ENCODE measurements at places on chromosomes 16 and 17.

DNA sequence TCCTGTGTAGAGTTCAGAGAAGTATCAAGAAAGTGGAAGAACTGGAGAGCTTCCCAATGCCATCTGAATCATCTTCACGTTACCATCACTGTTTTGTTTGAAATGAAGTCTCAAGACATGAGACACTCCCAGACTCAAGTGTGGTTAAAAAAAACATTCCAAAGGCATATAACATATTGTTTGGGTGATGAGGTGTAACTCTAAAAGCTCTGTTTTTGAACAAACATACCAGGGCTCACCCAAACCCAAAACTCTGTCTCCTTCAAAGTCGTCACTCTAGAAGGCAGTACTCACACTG is 6.3 kb upstream of the ZCCHC14 start:
- no peak for DNase-seq

DNA sequence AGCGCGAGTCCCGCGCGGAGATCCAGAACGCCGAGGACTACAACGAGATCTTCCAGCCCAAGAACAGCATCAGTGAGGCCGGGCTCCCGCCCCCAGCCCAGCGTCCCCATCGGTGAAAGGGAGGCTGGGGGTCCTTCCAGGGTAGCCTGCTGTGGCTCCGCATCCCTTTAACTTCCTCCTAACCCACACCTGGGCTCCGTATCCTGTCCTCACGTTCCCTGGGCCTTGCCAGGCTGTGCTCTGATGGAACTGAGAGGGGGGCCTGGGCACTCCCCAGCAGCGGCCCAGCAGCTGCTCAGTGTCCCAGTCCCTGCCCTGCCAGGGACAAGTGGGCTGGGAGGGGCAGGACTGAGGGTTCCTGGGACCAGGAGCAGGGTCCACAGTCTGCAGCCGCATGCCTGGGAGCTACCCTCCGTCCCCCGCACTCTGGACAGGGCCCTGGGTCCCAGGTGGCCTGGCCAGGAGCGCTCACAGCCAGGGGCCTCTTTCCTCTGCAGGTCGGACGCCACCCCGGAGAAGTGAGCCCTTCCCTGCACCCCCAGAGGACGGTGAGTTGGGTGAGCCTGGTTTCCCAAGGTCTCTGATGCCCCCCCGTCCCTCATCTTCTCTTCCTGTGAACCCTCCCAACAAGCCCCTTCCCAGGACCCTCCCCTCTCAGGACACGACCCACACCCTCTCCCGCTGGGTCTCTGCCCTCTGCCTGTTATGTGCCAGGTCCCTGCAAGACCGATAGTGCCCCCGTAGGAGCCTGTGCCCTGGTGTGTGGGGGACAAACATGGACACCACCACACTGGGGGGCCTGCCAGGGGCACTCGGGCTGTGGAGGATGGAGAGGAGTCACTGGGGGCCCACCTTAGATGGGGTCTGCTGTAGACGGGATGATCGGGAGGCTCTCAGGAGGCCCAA is 18.1 kb downstream of the KATNB1 start:
- DNase-seq, result no peak

GRCh38 chr16:61936522-61936921 is 99.7 kb downstream of the CDH8 start:
- DNase-seq, result no peak

GRCh38 chr17:54882950-54883349 is 17.7 kb upstream of the TOM1L1 start:
- DNase-seq, result no peak

DNA sequence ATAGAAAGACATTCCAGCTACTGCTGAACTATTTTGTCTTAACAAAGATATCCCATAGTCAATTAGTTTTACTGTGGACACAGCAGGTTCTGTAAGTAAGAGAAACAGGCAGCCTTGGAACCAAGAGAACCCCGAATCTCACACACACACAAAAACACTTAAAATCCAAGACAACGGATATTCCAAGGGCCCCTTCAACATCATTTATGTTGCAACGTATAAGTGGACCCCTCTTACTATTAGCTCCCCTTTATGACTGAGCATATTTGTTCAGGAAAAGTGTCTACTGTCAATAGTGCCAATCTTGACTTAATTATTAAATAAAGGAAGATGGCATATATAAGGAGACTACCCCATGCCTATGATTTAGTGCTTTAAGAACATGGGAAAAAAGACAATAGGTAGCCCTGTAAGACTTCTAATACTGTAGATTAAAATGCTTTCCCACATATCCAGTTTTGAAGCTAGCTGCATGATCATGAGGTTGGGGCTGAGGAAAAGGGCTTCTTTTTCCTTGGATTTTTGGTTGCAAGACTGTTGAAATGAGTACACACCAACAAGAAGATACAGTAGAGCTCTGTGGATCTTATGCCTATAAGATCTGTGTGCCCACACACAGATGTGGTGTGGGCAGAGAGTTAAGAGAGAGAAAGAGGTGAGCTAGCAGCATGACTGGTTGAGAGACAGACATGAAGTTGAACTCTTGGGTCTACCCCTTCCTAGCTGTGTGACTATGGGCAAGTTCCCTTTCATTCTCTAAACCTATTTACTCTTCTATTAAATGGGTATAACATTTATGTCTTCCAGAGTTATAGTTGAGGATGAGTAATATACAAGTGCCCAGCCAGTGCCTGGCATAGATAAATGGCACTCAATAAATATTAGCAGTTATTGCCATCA is 3.0 kb downstream of the MMD start:
- no peak for DNase-seq

DNA sequence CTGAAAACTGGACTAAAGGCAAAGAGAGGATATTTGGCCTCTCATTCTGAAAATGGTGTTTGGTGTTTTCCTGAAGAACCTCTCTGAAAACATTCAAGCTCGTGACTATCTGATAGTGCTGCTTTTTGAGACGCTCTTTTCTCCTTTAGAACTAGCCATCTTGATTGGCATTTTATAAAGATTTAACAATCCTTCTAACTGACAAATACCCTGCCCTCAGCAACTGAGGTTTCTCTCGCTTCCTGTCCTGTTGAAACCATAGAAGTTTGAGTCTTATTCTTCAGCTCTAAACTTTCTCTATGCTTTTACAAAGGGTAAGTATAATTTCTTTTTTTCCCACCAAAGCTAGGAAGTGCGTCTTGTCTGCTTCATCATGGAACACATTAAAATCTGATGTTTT is 13.3 kb downstream of the CNEP1R1 start:
- DNase-seq, result no peak

- DNase-seq, result peak; percentile 90
Observed at GRCh38 chr17:39199820-39200069, 338 bp upstream of the RPL19 start.

- DNase-seq, result no peak
Observed at GRCh38 chr16:19238406-19238805, 47.1 kb upstream of the CLEC19A start.

GRCh38 chr17:1907909-1908698 is 78.3 kb downstream of the RPA1 start:
- DNase-seq, result no peak

DNA sequence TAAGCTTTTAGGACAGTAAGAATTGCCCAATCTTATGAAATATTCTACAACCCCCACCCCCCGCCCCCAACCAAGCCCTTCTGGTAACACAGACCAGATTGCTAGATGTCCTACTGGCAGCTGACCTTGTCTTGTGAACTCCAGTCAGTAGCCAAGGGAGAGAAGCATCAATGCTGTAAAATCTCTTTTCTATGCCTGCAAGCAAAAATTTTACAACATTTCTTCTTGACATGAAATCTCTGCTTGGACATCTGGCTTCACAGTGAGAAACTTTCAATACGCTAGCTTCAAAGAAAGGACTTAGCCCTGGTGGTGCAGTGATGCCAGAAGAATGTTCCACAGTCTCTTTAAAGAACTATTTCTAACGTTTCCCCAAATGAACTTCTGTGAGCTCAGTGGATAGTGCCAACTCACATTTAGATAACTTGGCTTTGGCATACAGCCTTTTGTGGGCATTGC is 169.3 kb upstream of the AXIN2 start:
- no peak for DNase-seq

GRCh38 chr17:72643575-72644216 is 448.8 kb downstream of the SLC39A11 start:
- DNase-seq, result no peak

- DNase-seq, result no peak
Observed at GRCh38 chr16:23333831-23334456, 31.8 kb downstream of the SCNN1B start.

DNA sequence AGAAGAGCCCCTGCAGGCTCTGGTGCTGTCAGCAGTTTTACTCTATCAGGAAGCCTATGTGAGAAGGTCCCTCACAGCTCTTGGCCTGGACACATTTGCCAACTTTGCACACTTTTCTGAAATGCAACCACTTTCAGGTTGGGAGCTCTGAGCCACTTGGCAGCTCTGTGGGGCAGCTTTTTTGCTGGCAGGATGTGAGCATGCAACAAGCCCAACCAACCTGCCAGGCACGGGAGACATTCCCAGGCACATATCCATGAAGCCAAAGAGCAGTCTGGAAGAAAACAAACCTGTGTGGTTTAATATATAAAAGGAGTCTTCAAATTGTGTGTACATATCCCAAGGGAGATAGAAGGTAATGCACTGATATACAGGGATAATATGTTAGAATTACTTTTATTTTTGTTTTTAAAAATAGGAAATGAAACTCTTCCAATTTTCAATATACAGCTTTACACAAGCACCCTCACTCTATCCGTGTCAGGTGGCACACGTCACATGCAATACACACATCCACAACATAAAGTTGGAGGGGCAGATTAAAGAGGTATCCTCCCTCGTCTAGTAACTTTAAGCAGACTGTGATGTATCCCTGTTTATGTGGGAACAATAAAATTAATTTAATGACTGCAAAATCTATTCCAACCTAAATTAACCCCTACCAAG is 57.4 kb upstream of the COX10 start:
- no peak for DNase-seq

GRCh38 chr16:3642397-3643094 is 11.9 kb upstream of the DNASE1 start:
- DNase-seq, result no peak

GRCh38 chr17:51653878-51654277 is 393.5 kb downstream of the UTP18 start:
- DNase-seq, result no peak

- no peak for DNase-seq
Observed at GRCh38 chr16:49588729-49589384, 215.3 kb downstream of the C16orf78 start.

GRCh38 chr16:74455213-74455612 is 33.9 kb upstream of the CLEC18B start:
- DNase-seq, result no peak

DNA sequence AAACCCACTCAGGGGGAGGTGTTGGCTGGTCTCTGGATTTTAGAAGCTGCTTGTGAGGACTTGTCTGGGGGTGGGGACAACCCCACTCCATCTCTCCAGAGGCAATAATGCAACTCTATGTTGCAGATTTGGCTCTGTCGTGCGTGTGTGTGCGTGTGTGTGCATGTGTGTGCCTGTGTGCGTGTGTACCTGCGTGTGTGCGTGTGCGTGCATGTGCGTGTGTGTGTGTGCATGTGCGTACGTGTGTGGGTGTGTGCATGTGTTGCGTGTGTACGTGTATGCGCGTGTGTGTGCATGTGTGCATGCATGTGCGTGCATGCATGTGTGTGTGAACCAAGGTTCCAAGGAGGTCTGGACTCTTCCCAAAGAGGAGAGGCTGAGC is 120.4 kb upstream of the LHX1 start:
- DNase-seq, result no peak

GRCh38 chr17:27514595-27515413 is 58.6 kb downstream of the KSR1 start:
- no peak for DNase-seq

DNA sequence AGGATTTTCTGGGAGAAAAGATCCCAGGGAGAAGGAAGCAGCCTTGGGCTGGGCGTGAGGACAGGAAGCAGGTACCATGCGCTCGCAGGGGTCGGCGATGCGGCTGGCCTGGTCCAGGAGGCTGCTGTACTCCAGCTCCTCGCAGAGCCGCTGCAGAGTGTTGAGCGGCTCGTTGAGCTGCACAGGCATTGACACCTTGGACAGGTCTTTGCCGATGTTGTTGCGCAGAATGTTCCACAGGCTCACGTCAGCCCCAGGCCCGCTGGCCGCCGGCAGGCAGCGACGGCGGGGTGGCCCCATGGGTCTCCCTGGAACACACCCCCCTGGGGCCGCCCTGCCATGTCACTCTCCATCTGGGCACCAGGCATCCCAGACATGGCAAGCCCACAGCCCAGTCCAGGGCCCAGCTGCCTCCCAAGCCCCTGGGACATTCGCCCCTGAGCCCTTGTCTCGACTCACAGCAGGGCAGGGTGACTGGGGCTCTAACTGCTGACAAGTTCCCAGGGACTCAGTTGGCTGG is 8.0 kb downstream of the OSBPL7 start:
- no peak for DNase-seq

DNA sequence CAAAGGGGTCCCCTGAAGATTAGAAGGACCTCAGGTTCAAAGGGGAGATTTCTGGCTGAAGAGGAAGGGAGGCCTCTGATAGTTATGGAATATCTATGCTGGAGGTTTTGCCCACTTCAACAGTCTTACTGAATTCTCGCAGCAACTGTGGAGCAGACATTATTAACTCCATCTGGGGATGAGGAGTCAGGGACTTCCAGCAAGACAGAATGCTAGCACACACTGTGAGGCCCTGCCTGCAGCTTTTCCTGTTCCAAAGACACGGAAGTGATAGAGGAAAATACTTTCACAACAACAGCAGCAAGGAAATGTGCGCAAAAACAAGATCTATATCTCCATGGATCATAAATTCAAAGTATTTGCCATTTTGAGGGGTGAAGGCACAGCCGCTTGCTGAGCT is 72.8 kb downstream of the RPH3AL start:
- DNase-seq, result no peak

GRCh38 chr17:39196808-39197291 is 619 bp downstream of the CACNB1 start:
- DNase-seq, result no peak

- DNase-seq, result no peak
Observed at GRCh38 chr16:30346286-30346685, 8.8 kb downstream of the CD2BP2 start.

DNA sequence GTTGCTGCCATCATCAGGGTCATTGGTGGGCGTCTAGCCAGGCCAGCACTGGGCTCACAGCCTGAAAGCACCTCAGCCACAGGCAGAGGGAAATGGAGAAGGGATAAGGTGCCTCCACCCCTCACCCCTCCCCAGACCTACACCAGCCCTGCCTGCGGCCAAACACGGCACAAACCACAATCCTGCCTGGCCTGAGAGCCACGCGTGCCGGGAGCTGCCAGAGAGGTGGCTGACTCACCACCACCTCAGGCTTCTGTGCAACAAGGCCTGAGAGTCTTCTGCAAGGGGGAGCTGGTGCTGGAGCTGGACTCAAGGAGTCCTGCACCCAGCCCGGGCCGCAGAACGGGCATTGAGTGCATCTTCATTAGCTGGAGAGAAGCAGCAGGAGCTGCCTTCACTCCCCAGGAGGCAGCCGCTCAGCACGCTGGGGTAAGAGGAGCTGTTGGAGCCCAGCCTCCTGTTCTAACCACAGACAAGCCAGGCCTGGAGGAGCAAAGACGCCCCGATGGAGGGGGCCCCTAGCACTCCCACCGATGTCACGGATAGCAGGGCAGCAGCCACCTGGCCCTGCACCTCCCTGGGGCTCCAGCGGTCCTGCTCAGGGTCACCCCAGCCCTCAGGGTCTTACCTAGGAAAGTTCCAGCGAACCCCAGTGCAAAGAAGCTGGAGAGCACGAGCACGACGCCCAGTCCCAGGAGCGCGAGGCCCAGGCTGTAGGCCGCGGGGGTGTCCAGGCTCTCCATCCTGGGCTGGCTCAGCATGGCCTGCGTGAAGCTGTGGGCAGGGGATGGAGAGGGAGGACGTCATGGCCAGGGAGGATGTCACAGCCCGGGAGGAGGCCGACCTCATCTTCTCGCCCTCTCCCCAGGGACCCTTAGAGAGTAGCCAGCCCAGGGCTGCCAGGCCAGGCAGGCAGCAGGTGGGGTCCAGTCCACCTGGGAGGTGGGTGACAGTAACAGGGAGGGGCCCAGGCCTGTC is 16.0 kb upstream of the RASD1 start:
- no peak for DNase-seq

- DNase-seq, result no peak
Observed at GRCh38 chr17:11331547-11332513, 90.8 kb downstream of the SHISA6 start.
